Right cardiac atrium (tissue), 5 donors: ENCODE measurements at places on chromosomes 4 and X. TPM values are rescaled to one million over a fixed set of nuclear protein-coding genes. Genes with fewer than 3 reads are reported as not detected.

GRCh38 chr4:52658641-52659000 lies 480 bp downstream of the USP46 start:
- no peak for DNase-seq

The CSAG3 gene
- not detected for total RNA-seq

GRCh38 chrX:5051831-5052491 lies 1176.7 kb downstream of the NLGN4X start:
- no peak for DNase-seq

- no peak for DNase-seq
These were observed 6.1 kb downstream of the ARSJ start for GRCh38 chr4:113973345-113973744.

DNA sequence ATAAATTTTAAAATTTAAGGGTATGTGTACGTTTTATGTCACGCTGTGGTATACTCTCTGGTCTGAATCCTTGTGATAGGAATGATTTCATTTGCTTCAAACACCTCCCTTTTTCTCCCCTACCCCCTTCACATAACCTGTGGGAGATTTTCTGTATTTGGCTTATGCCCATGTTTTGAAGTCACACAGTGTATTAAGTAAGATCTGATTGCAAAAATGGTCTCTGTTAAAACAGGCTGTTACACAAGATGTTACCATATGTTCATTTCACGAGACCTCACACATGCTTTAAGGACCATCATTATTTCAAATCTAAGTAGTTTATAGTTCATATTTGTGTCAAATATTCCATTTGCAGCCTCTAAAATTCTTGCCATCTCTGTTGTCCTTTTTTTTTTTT lies 63.5 kb downstream of the TMEM131L start:
- DNase-seq: no peak

The RHOXF2 gene
- not detected for total RNA-seq

The EDNRA gene
- 68.1 TPM for total RNA-seq

The GYPE gene
- total RNA-seq: 1.7 TPM

The UGT8 gene
- total RNA-seq: 0.29 TPM

The SYN1 gene
- 8.7 TPM for total RNA-seq

GRCh38 chr4:39235021-39235420 lies 52.7 kb downstream of the WDR19 start:
- no peak for DNase-seq

DNA sequence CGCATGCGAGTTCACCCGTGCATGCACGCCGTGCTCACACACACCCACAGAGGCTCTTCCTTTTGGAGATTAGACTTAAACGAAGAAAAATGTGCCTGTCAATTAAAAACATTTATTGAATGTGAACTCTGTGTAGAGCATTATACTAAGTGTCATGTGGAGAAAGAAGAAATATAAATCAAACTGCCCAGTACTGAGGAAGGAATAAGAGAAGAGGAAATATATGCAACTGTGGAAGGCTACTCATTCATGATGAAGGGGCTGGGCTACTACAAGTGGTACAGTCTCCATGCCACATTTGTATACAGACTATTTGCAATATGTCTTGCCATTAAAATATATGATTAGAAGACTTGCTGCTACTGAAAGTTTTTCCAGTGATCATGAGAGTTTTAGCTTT lies 714.7 kb downstream of the DMD start:
- no peak for DNase-seq

GRCh38 chr4:169229571-169230028 lies 41.2 kb downstream of the SH3RF1 start:
- DNase-seq: no peak

The AR gene
- 14.5 TPM for total RNA-seq

GRCh38 chr4:24473309-24473721 lies 111.0 kb downstream of the DHX15 start:
- peak; percentile 63 for DNase-seq
